ENCODE measurements at places on chromosomes 1 and 21.

DNA sequence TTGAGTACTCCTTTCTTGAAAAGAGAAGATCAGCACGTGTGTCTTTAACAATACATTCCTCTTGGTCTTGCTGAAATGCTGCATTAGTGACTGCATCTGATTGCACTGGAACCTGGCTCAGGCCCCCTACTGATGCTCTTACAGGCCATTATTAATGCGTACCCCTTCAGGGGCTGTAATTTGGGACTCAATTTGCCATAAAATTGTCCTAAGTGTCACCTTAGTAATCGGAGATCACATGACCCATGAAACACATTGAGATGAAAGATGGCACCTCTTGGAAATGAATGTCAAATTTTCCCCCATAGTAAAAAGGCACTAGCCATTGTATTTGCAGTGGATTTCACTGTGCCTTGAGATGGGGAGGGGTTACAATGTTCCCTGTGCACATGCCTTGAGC lies 563.3 kb downstream of the KIF26B start:
- no peak for DNase-seq

- no peak for DNase-seq
Measured at GRCh38 chr1:23795676-23796465, 4.7 kb downstream of the GALE start.

- DNase-seq, result no peak
Measured at GRCh38 chr1:89556726-89557444, 32.3 kb downstream of the LRRC8B start.

DNA sequence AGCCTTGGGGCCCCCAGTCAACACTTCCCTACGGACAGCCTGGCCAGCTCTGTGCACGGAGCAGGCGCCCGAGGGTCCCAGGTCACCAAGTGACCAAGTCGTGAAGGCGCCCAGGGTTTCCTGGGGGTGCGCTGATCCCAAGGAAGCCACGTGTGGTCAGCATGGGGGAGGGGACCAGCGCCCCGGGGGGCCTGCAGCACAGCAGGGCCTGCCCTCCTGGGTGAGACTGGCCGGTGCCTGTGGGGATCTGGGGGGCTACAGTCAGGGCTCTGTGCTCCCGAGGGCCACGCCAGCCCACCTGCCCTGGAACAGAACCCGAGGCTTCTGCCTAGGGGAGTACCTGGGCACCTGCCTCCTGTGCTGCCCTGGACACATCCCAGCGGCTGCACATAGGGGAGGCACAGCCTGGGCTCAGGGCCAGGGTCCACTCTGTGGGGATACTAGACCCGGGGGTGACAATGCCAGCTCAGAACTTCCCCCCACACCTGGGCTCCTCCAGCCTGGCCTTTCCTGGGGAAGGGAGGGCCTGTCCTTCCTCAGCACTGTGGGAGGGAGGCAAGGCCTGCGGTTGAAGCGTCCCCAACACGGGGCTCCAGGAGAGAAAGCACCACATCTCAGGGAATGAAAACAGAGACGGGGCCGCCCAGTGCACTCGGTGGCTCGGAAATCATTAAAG lies 6.2 kb upstream of the POFUT2 start:
- DNase-seq, result no peak

Data from stimulated activated naive CD4-positive, alpha-beta T cell (primary cell).